Lower lobe of right lung (tissue), 2 donors: ENCODE measurements at places on chromosomes 6 and 20. TPM values are rescaled to one million over a fixed set of nuclear protein-coding genes. Genes with fewer than 3 reads are reported as not detected.
A peak's percentile ranks its signal among the peaks of the same experiment; 100 is the strongest.

DNA sequence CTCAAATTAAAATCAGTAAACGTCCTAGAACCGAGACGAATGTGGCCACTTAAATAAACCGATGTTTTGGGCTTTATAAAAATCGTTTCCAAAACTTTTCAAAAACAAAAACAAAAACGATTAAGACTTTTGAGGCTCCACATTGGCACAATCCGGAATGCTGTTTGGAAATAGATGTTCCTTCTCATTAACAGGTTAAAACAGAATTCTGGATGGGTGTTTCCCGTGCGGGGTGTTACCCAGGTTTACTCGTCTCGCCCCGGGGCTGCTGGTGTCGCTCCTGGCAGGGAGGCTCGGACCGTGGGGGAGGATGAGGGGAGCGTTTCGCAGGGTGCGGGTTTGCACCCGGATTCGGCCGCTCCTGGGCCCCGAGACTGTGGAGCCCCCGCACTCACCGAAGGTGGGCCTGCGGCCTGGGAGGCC, 1.2 kb downstream of the GATA5 start:
- no peak for DNase-seq
- peaks cover 12% of the 10 kb centered on the region for H3K4me1 ChIP-seq
- peak overlapping the region; percentile 53 for H3K4me3 ChIP-seq
- no peaks in the 10 kb centered on the region for H3K36me3 ChIP-seq
- peak overlapping the region; percentile 24 for H3K27ac ChIP-seq

- DNase-seq, result no peak
- no peaks in the 10 kb centered on the region for H3K36me3 ChIP-seq
- no peaks in the 10 kb centered on the region for H3K4me1 ChIP-seq
- no peaks in the 10 kb centered on the region for H3K27me3 ChIP-seq
These were observed 43.3 kb upstream of the PHACTR2 start for GRCh38 chr6:143634486-143634885.

GRCh38 chr6:17156112-17156921, 54.5 kb downstream of the STMND1 start:
- H3K4me1 ChIP-seq, result no peaks in the 10 kb centered on the region
- H3K36me3 ChIP-seq, result no peaks in the 10 kb centered on the region
- H3K27me3 ChIP-seq, result no peaks in the 10 kb centered on the region
- no peak overlapping the region for H3K4me3 ChIP-seq
- no peak overlapping the region for H3K27ac ChIP-seq

DNA sequence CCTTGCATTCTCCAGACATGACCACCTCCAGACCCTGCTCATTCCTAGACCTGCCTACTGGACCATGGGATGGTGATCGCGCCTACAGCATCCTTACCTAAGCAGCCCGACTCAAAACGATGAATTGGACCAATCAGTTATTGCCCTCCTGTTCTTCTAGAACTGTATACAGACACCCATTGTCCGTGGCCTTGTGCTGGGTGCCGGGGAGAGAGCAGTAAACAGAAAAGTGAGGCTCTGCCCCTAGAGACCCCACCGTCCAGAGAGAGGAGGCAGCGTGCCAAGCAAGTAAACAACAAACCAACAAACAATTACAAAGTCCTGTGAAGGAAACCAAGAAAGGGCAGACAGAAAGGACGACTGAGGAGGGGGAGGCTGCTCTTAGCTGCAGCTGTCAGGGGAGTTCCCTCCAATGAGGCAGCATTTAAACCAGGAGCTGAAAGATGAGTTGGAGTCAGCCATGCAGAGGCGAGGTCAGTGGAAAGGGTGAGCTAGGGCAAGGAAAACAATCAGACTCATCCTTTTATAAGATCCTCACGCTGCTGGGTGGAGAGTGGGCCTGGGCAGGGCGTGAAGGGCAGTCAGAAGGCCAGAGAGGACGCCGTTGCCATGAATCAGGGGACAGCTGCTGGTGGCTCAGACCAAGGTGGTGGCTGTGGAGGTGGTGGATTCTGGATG, 37.6 kb upstream of the BLCAP start:
- no peaks in the 10 kb centered on the region for H3K36me3 ChIP-seq
- H3K4me3 ChIP-seq, result no peak overlapping the region
- no peak for DNase-seq
- H3K4me1 ChIP-seq, result peaks cover 6% of the 10 kb centered on the region

MYB gene
- total RNA-seq, result 6.1 TPM

NRSN1 gene
- total RNA-seq, result not detected

ZC3H12D gene
- 2.6 TPM for total RNA-seq
